ENCODE measurements at places on chromosomes 2 and 18.

GRCh38 chr18:64037812-64038414, 68.0 kb downstream of the SERPINB8 start:
- no peak for DNase-seq
- H3K27me3 ChIP-seq, result no peaks in the 10 kb centered on the region
- H3K4me1 ChIP-seq, result no peaks in the 10 kb centered on the region
- no peaks in the 10 kb centered on the region for H3K36me3 ChIP-seq
- no peak overlapping the region for H3K27ac ChIP-seq

DNA sequence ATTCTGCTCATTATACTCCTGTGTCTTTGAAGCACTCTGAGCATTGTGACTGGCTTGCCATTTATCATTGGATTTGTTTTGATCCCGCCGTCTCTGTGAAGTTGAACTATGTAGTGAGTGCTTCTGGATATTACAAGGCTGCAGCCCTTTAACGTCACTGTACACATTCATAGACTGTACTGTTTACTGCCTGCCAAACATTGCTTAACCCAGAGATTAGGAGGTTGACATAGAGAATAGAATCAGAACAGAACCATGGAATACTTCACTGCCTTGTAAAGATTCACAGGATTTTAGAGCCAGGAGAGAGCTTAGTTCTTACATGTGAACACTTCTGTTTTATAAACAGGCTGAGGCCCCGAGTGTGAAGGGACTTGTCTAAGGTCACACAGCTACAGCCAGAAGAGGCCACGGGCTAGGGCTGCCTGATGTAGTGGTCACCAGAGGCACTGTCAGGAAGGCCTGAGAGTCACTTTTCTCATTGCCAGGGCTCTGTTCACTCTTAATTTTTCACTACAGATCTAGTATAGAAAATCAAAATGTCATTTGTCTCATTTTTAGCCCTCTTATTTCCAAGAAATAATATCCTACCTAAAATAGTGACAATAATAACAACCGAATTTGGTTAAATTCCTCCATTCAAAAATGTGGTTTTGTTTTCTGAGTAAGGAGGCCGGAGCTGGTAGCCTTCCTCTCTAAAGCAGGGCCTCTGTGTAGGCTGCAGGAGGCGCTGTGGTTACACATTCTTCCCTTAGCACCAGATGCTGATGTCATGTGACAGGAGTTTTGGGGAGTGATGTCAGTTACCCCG, 87.9 kb downstream of the UGGT1 start:
- no peaks in the 10 kb centered on the region for H3K27me3 ChIP-seq
- DNase-seq, result peak; percentile 35
- H3K27ac ChIP-seq, result no peak overlapping the region
- H3K4me1 ChIP-seq, result no peaks in the 10 kb centered on the region
- H3K36me3 ChIP-seq, result peaks cover 6% of the 10 kb centered on the region

GRCh38 chr2:231227310-231228162, 29.1 kb downstream of the ARMC9 start:
- no peaks in the 10 kb centered on the region for H3K27me3 ChIP-seq
- peak; percentile 36 for DNase-seq
- H3K4me1 ChIP-seq, result peaks cover 7% of the 10 kb centered on the region

DNA sequence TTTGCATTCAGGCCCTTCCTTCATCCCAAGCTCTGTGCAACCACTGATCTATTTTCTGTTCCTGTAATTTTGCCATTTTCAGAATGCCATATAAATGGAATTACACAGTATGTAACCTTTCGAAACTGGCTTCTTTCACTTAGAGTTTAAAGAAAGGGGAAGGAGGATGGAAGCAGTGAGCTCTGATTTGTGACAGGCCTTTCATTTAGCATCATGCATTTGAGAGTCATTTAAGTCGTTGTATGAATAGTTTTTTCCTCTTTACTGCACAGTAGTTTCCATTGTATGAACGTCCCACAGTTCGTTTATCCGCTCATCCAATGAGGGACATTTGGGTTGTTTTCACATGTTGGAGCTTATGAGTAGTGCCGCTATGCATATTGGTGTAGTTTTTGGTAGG, 67.0 kb downstream of the LBH start:
- DNase-seq, result no peak
- no peak overlapping the region for H3K27ac ChIP-seq
- H3K27me3 ChIP-seq, result no peaks in the 10 kb centered on the region
